Dermis lymphatic vessel endothelial cell (primary cell): ENCODE measurements at places on chromosomes 12 and 14. TPM values are rescaled to one million over a fixed set of nuclear protein-coding genes. Genes with fewer than 3 reads are reported as not detected.

The ESRRB gene
- not detected in 2 replicates for total RNA-seq

The KLRC4 gene
- total RNA-seq = not detected in 2 replicates

The FAM177A1 gene
- total RNA-seq = 38.0 and 39.1 TPM in 2 replicates

The ADCY6 gene
- total RNA-seq = 29.5 and 29.7 TPM in 2 replicates

The HOXC11 gene
- 0.11 TPM in 1 of 2 replicates, not detected in the other for total RNA-seq

The COQ6 gene
- total RNA-seq = 16.4 and 16.5 TPM in 2 replicates

The TC2N gene
- total RNA-seq = 14.0 and 37.5 TPM in 2 replicates

The CLEC6A gene
- total RNA-seq = not detected in 2 replicates

The VSX2 gene
- total RNA-seq = not detected in 2 replicates

The GMFB gene
- 104 and 111 TPM in 2 replicates for total RNA-seq

The MYO1H gene
- not detected in 2 replicates for total RNA-seq

The ZC2HC1C gene
- total RNA-seq = 0.17 and 0.33 TPM in 2 replicates

The P2RX2 gene
- not detected in 2 replicates for total RNA-seq

The PLEK2 gene
- 0.43 TPM in 2 replicates for total RNA-seq

The ATF7IP gene
- 15.7 and 21.5 TPM in 2 replicates for total RNA-seq

The DIO3 gene
- total RNA-seq = not detected in 2 replicates

The LMNTD1 gene
- total RNA-seq = 0.09 TPM in 1 of 2 replicates, not detected in the other

The SMIM41 gene
- 0.09 TPM in 1 of 2 replicates, not detected in the other for total RNA-seq

The GPR162 gene
- total RNA-seq = 0.09 and 0.22 TPM in 2 replicates

The STAC3 gene
- total RNA-seq = 0.11 and 0.34 TPM in 2 replicates

The TAS2R14 gene
- 1.5 and 1.6 TPM in 2 replicates for total RNA-seq

The MOAP1 gene
- total RNA-seq = 37.3 and 37.9 TPM in 2 replicates

The CLEC2A gene
- total RNA-seq = not detected in 2 replicates

The SLC7A7 gene
- 4.1 and 5.3 TPM in 2 replicates for total RNA-seq

The SSTR1 gene
- 0.11 TPM in 1 of 2 replicates, not detected in the other for total RNA-seq

The ABCD2 gene
- total RNA-seq = not detected in 2 replicates

The SLC4A8 gene
- total RNA-seq = 0.87 and 1.2 TPM in 2 replicates

The REM2 gene
- total RNA-seq = under 0.01 TPM in 1 of 2 replicates, not detected in the other

The TMEM119 gene
- 0.33 TPM in 1 of 2 replicates, not detected in the other for total RNA-seq

The BCL2L14 gene
- not detected in 2 replicates for total RNA-seq

The PRPH gene
- not detected in 2 replicates for total RNA-seq

The RFX4 gene
- not detected in 2 replicates for total RNA-seq

The WASHC4 gene
- total RNA-seq = 121 and 146 TPM in 2 replicates

The GLI1 gene
- total RNA-seq = not detected in 2 replicates

The RPS29 gene
- 1,774 and 3,071 TPM in 2 replicates for total RNA-seq

The CLEC2B gene
- total RNA-seq = 45.6 and 83.1 TPM in 2 replicates
